ENCODE measurements at places on chromosomes 1 and 21. TPM values are rescaled to one million over a fixed set of nuclear protein-coding genes. Genes with fewer than 3 reads are reported as not detected.

Gene TFF3
- 99.3 TPM for polyA plus RNA-seq

Gene RAB42
- polyA plus RNA-seq: 0.59 TPM

Gene CYP2J2
- 0.25 TPM for polyA plus RNA-seq

Gene KRTAP20-2
- polyA plus RNA-seq: not detected

Gene CHIA
- 14.0 TPM for polyA plus RNA-seq

Gene BARHL2
- not detected for polyA plus RNA-seq

Gene DIO1
- not detected for polyA plus RNA-seq

Gene PTPN14
- polyA plus RNA-seq: 7.3 TPM

Gene RIMS3
- polyA plus RNA-seq: 0.79 TPM

Gene KLF17
- 0.01 TPM for polyA plus RNA-seq

Gene DIRAS3
- 1.7 TPM for polyA plus RNA-seq

Gene SPATA6
- polyA plus RNA-seq: 9.7 TPM

Gene XCL1
- 0.15 TPM for polyA plus RNA-seq

Gene C1orf53
- polyA plus RNA-seq: 3.0 TPM

Gene CFHR3
- polyA plus RNA-seq: 0.15 TPM

Gene NBPF4
- not detected for polyA plus RNA-seq

Gene FHL3
- polyA plus RNA-seq: 11.0 TPM

Gene MEGF6
- polyA plus RNA-seq: 11.7 TPM

Gene AADACL3
- not detected for polyA plus RNA-seq

Gene FAAH
- 24.6 TPM for polyA plus RNA-seq

Gene RGS16
- polyA plus RNA-seq: 4.9 TPM

Gene FCMR
- 5.2 TPM for polyA plus RNA-seq

Gene PTPN22
- polyA plus RNA-seq: 1.2 TPM

Gene CA6
- not detected for polyA plus RNA-seq

Gene BTBD8
- polyA plus RNA-seq: 1.3 TPM

Gene NHLH1
- 0.07 TPM for polyA plus RNA-seq

Gene LINGO4
- polyA plus RNA-seq: not detected

Gene OR2T29
- not detected for polyA plus RNA-seq

Gene SLC6A9
- polyA plus RNA-seq: 2.2 TPM

Gene PODN
- 209 TPM for polyA plus RNA-seq

Gene S100A12
- 6.1 TPM for polyA plus RNA-seq

Gene OXCT2
- 0.19 TPM for polyA plus RNA-seq

Gene HSPG2
- 214 TPM for polyA plus RNA-seq

Gene AGT
- polyA plus RNA-seq: 21.5 TPM

Gene DNM3
- polyA plus RNA-seq: 0.37 TPM

Gene SELP
- 3.0 TPM for polyA plus RNA-seq

Gene RGS4
- polyA plus RNA-seq: 8.4 TPM

Data from adipose tissue (tissue), 3 donors.